ENCODE measurements at places on chromosomes 13 and 19.

GRCh38 chr19:10736916-10737551 is 19.2 kb downstream of the DNM2 start:
- no peak for DNase-seq

- DNase-seq = no peak
Measured at GRCh38 chr19:17322854-17323253, 11.8 kb downstream of the ANO8 start.

DNA sequence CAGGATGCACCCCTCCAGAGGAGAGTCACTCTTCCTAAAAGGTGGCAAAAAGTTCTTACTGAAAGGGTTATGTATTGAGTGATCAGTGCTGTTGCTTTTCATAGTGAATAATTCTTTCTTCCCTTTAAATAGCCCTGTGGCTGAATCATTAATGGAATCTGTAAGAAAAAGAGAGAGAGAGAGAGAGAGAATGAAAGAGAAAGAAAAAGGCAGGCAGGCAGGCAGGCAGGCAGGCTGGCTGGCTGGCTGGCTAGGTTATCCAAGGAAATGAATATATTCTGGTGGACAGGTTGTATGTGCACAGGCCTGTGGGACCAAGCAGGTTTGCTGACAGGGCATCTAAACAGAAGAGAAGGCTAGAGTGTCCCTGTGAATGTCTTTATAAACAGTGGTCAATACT is 100.5 kb downstream of the DLEU7 start:
- no peak for DNase-seq

GRCh38 chr13:79654520-79654919 is 173.6 kb downstream of the NDFIP2 start:
- DNase-seq = no peak

- no peak for DNase-seq
Measured at GRCh38 chr19:29574510-29574909, 31.6 kb upstream of the POP4 start.

DNA sequence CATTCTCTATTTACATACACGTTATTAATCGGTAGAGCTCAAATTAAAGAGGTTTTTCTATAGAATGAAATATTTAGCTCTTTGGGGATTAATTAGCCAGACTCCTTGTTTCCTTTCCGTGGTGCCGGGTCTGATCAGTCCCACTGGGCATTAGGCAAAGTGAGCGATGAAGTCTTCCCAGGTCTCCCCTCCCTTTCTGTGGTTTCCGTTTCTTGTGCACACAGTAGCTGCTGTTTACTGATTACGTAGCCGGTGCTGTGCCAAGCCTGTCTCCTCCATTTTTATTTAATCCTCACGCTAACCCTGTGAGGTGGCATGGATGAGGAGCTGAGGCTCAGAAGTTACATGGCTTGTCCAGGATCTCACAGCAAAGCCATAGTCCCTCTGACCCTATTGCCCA is 9.0 kb downstream of the SLC25A15 start:
- no peak for DNase-seq

Measured in non-pigmented ciliary epithelial cell (primary cell).